Urothelium cell line (cell line): ENCODE measurements at places on chromosomes 16 and 17.

GRCh38 chr17:32627239-32627996 lies 140.6 kb downstream of the CDK5R1 start:
- DNase-seq: no peak

- DNase-seq: no peak
Observed at GRCh38 chr16:89364606-89365005, 125.8 kb downstream of the ANKRD11 start.

DNA sequence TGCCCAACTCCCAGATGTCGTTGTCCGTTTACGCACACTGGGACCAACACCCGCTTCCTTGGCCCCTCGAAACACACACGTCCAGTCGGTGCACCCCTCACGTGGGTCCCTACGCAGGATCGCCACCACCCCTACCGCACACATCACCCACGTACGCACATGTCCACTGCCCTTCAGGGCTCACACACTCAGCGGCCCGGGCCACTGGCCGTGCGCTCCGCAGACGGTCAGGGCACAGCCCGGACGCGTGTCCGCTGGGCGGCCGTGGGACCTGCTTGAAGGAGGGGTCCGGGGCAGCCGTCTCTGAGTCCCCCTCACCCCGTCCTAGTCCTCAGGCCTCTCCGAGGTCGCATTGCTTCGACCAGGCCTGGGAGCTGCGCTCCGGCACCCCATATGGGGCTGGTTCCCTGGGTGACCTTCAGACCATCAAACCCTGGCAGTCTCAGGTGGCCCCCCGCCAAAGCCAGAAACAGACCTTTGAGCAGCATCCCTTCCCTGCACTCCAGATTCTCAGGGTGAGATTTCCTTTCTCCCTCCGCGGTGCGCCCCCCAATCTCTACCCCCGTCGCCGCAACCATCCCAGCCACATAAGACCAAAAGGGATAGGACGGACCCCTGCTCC lies 914 bp upstream of the GPRC5B start:
- DNase-seq: no peak

DNA sequence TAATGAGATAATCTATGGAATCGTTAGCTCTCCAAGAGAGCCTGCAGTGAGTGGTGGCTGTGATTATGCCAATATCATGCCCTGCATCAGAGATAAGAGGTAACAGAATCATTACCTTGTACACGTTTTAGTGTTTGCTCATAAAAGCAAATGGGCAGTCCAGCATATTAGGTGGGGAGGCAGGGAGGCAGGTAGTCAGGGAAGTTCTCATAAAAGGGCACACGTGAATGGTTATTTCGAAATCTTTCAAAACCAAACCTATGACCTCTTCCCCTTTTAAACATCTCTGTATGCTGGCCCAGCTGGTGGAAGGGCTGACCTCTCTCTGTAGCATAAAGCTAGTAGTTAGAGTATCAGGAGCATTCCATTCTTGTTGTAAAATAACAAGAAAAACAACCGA lies 51.7 kb downstream of the VAT1L start:
- DNase-seq: no peak

GRCh38 chr16:66741169-66741900 lies 10.1 kb downstream of the DYNC1LI2 start:
- DNase-seq: peak; percentile 60

DNA sequence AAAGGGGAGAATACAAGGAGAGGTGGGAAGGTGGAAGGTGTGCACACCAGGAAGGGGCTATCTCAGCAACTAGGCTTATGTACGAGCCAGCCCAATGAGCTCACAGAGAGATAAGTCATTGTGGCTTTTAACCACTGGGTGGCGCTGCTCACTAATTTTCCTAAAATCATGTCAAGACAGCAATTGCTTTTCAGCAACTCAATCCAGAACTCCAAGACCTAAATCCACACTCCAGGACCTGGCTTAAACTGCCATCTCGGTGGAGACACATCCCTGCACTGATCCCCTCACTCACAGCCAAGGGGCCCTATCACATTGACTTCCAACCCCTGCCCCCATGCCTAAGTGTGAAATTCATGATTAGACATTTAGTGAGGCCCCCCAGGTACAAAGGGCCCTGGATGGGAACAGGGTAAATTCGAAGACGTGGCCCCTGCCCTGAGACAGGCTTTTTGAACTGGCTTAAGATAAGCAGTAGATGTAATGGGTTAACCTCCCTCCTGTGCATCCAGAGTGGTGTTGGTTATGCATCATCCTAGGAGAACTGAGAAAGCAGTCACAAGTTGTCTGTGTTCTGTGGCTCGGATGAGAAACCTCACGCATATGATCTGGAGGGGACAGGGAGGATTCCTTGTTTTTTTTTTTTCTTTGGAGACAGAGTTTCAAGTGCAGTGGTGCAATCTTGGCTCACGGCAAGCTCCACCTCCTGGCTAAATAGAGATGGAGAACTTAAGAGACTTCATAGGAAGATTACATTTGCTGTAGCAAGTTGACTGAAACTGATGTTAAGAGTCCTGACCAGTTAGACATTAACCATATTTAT lies 11.5 kb downstream of the CCL16 start:
- peak; percentile 74 for DNase-seq

DNA sequence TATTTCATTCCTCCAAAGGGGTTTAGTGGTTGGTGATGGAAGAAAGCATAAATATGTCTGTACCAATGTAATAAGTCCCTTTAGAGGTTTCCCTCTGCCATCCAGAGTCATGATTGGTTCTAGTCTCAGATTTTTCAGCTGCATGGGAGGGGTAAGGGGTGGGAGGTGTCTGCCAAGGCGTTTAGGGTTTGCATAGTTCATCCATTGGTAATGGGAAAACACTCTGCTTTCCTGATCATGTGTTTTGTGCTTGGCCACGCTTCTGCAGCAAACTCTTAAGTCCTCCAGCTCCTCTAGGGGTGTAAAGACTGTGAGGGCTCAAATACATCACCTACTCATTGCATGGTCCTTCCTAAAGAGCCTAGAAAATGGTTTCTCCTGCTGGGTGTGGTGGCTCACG lies 29.8 kb downstream of the LIG3 start:
- no peak for DNase-seq

GRCh38 chr17:80429356-80430275 lies 14.6 kb downstream of the ENDOV start:
- DNase-seq: no peak

- no peak for DNase-seq
Observed at GRCh38 chr16:66524601-66525164, 25.2 kb downstream of the TK2 start.
